Right ventricle myocardium superior (tissue), 1 donor: ENCODE measurements at places on chromosomes 3 and 15. TPM values are rescaled to one million over a fixed set of nuclear protein-coding genes. Genes with fewer than 3 reads are reported as not detected.

The STRC gene
- total RNA-seq, result not detected

The LMAN1L gene
- total RNA-seq, result 20.6 TPM

The AADACL2 gene
- total RNA-seq, result not detected

- no peak for DNase-seq
Observed at GRCh38 chr15:101440846-101441590, 48.5 kb downstream of the PCSK6 start.

DNA sequence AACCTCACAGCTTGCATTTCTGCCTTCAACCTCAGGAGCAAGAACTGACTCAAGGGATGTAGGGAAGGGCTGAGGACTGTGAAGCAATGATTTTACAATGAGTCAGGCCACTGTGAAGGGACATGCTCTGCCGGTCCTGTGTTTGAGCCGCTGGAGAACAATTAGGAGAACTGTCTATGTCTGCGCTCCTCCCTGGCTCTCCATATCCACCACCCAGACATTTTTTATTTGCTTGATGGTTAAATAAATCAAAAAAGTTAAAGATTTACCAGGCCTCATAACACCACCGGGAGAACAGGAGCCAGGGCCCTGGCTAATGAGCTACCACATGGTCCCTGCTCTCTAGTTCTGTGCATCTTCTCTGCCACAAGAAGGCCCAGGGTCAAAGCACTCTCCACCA is 29.6 kb downstream of the SEC61A1 start:
- DNase-seq, result no peak

GRCh38 chr3:127157171-127157828 is 35.6 kb upstream of the PRR23E start:
- no peak for DNase-seq

The LIPH gene
- 0.43 TPM for total RNA-seq

The SPINT1 gene
- total RNA-seq, result 0.59 TPM
